Tibial artery (tissue), 4 donors: ENCODE measurements at places on chromosomes 6 and 20.

- peak; percentile 91 for DNase-seq
Observed at GRCh38 chr6:3748208-3749066, 3.1 kb downstream of the PXDC1 start.

- no peak for DNase-seq
Observed at GRCh38 chr6:31899215-31899614, 1.7 kb upstream of the EHMT2 start.

DNA sequence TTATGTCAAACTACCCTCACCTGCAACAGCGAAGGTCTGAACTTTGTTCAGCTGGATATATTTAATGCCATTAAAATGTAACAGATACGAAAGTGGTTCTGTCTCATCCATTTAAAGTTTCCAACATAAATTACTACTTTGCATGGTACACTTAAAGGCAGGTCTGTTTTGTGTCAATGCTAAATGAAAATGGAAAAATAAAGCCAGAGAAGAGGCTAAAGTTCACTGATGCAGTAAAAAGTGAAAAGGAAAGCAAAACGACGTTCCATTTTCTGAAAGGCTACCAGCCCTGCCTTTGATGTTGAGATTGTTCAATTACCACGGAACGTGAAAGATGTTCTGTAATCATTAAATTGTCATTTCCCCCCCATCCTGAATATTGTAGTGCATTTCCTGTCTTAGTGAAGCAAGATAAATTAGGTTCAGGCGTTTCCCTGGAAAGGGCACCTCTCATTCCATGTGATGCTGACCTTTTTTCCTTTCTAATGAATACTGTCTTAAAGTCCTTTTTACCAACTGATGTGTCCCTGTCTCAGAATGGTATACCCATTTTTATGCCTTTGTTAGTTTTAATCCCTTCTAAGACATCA, 334.7 kb upstream of the JAG1 start:
- no peak for DNase-seq

- DNase-seq, result no peak
Observed at GRCh38 chr6:118285791-118286190, 262.3 kb upstream of the PLN start.

GRCh38 chr6:164370773-164371172, 938.6 kb downstream of the C6orf118 start:
- no peak for DNase-seq

GRCh38 chr20:23519556-23519955, 28.6 kb downstream of the CST8 start:
- DNase-seq, result no peak

- no peak for DNase-seq
Observed at GRCh38 chr6:160386869-160387530, 38.8 kb downstream of the SLC22A3 start.

DNA sequence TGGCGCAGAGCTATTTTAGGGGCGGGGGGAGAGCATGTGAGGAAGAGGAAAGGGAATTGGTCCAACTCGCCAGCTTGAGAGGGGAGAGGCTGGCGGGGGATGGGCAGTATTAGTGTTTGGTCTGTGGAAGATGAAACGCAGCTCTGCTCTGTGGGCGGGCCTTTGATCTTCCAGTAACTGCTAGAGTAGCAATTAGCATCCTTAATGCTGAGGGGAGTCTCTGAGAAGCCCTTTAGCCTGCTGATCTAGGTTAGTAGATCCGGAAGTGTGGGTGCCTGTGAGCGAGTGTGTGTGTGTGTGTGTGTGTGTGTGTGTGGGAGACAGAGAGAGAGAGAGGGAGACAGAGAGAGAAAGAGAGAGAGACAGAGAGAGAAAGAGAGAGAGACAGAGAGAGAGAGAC, 117.2 kb upstream of the BACH2 start:
- DNase-seq, result no peak

GRCh38 chr6:37432916-37433656, at the start of gene CMTR1:
Gene CMTR1, plus strand, starts transcription at chr6:37433221. Its CDS starts 2,409 bp downstream, at chr6:37435630.
- DNase-seq, result peak; percentile 95

- DNase-seq, result no peak
Observed at GRCh38 chr6:87608802-87609201, 18.9 kb downstream of the ORC3 start.

- no peak for DNase-seq
Observed at GRCh38 chr20:52684905-52685304, 287.3 kb upstream of the TSHZ2 start.

DNA sequence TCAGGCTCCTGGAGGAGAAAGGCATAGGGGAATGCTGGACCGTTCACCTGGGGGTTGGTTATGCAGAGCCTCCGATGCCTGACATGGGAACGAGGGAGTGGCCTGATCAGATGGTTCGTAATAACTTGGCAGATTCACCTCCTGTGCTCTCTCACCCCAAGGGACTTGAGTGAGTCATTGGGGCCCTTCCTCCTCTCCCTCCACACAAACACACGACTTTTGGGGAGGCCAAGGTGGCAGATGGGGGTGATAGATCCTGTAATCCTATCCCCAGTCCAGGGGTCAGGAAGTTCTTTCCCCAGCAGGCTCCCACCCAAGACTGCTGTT, 45.6 kb upstream of the ARFGEF2 start:
- DNase-seq, result no peak

DNA sequence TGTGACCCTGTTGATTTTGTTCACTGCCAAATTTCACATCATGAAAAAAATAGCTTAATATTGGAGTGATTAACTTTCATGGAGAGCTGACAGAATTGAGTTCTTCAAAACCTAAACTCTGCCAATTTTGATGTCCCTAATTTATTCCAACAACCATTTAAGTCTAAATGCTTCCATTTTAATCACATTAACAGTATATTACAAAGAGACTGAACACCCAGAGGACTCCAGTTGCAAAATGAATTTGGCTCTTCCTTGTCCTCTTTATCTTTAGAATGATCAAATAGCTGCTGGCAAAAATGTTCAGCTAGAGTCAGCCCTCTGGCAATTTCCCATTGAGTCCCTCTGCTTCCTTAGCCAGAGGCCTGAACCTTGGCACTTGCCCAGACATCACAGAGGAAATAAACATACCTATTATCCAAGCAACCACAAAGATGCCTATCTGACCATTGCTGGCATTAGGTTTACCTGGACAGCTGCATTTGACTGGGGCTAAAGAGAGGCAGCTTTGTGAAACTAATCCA, 299.0 kb upstream of the STXBP5 start:
- peak; percentile 30 for DNase-seq

GRCh38 chr20:21113697-21114096, 7.5 kb upstream of the LINC00237 start:
- no peak for DNase-seq

- no peak for DNase-seq
Observed at GRCh38 chr6:146489468-146490151, 54.0 kb upstream of the RAB32 start.

GRCh38 chr20:45911486-45912343, at the start of gene PLTP:
Gene PLTP, minus strand, starts transcription at chr20:45912155. Its CDS starts 703 bp downstream, at chr20:45911452.
- DNase-seq, result peak; percentile 88

- no peak for DNase-seq
Observed at GRCh38 chr20:39067526-39068216, 105.5 kb downstream of the DHX35 start.

GRCh38 chr6:30149858-30150550, 11.0 kb downstream of the TRIM10 start:
- DNase-seq, result no peak
